ENCODE measurements at places on chromosomes 12 and 14. TPM values are rescaled to one million over a fixed set of nuclear protein-coding genes. Genes with fewer than 3 reads are reported as not detected.

DNA sequence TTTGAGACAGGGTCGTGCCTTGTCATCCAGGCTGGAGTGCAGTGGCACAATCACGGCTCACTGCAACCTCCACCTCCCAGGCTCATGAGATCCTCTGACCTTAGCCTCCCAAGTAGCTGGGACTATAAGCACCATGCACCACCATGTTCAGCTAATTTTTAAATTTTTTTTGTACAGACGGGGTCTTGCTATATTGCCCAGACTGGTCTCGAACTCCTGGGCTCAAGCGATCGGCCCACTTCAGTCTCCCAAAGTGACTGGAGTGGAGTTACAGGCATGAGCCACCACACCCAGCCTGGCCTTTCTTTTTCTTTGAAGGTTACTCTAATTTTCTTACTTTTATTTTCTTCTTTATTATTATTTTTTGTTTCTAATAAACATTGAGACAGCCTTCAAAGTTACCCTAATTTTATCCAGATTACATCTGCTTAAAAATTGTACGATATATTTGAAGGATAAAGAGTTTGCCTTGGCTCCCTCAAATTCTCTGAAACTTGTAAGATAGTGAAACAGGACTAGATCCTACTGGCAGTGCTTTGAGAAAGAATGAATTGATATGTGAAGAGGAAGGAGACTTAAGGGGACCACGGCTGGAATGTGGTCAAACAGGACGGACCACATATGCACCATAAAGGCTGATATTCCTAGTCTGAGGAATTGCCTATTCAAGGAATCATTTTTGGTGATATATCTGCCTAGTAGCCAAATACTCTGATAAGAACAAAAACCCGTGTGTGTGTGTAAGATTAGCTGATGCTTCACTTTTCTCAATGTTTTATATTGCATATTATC is 14.1 kb upstream of the SINHCAF start:
- DNase-seq: no peak

DNA sequence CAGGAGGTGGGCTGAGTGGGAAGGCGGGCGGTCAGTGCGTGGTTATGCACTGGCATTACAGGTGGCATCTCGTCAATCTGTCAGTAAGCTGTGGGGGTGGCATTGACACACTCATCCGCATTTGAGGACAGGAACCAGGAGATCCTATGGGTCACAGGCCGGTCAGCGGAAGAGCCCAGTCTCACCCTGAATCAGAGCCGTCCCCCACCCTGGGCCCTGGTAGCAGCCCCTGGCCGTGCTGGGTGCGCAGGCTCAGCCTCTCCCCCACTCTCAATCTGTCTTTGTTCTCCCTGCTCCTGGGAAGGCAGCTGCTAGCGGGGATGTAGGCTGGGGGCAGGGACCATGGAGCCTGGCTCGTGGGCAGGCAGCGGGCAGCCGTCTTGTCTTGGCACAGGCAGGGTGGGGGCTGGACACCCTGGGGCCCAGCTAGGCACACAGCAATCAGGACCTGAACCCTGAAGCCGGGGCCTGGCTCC is 5.1 kb downstream of the INF2 start:
- no peak for DNase-seq

The BICDL1 gene
- 207 TPM for total RNA-seq

DNA sequence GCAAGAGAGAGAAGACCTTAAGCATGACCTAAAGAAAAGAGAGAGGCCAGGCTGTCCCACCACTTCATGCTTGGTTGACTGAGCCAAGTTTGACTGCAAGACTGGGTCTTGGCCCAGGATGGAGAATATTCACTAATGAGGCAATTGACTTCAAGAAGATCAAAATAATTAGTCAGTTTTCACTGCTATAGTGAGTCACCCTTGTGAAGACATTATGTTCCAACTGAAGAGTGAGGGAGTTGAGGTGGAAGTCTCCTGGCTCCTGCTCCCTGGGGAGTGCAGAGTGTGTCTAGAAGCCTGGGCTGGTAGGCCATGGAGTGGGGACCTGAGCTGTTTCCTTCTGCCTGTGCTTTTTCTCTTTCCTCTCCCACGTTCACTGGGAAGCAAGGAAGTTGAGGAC is 117.6 kb downstream of the CACNA1C start:
- no peak for DNase-seq

The RPL10L gene
- total RNA-seq: not detected

DNA sequence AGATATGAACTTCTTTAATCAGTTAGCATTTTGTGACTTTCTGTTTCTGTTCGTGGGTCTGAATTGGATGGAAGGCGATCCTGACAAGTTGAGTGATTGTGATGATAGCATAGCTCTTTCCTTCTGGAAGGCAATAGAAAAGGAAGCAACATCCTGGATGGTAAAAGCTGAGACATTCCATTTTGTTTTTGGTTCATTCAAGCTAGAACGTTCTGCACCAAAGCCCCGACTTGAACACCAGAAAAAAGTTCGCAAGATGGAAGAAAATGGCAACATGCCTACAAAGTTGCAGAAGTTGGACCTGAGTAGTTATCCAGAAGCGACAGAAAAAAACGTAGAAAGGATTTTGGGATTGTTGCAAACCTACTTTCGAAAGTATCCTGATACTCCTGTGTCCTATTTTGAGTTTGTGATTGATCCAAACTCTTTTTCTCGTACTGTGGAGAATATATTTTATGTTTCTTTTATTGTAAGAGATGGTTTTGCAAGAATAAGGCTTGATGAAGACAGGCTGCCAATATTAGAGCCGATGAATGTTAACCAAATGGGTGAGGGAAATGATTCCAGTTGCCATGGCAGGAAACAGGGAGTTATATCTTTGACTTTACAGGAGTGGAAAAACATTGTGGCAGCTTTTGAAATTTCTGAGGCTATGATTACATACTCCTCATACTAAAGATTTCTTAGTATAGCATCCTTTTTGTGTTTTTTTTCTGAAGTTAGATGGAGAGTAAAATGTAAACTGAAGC is 896 bp downstream of the EID3 start:
- no peak for DNase-seq

- no peak for DNase-seq
Observed at GRCh38 chr12:71107936-71108335, 49.9 kb downstream of the TSPAN8 start.

- no peak for DNase-seq
Observed at GRCh38 chr14:22598896-22599244, 770 bp downstream of the ABHD4 start.

DNA sequence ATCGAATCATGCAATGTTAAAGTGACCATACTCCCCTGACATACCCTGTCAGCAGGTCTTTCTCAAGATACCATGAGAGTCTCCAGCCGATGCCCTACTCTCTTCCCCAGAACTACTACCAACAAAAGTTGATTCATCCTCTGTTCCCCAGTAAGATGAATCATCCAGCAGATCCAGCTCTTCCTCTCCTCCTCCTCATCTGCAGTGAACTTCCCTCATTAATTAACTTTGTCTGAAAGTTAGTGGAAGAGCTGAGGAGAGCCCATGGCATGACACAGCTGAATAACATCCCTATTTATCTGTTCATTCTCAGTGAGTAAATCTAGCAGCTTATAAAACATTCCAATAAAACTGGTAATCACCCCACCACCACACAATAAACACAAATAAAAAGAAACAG is 213.4 kb downstream of the EGLN3 start:
- no peak for DNase-seq

GRCh38 chr14:68551045-68551683 is 241.7 kb downstream of the ZFP36L1 start:
- DNase-seq: no peak

The LRTM2 gene
- total RNA-seq: 0.26 TPM

DNA sequence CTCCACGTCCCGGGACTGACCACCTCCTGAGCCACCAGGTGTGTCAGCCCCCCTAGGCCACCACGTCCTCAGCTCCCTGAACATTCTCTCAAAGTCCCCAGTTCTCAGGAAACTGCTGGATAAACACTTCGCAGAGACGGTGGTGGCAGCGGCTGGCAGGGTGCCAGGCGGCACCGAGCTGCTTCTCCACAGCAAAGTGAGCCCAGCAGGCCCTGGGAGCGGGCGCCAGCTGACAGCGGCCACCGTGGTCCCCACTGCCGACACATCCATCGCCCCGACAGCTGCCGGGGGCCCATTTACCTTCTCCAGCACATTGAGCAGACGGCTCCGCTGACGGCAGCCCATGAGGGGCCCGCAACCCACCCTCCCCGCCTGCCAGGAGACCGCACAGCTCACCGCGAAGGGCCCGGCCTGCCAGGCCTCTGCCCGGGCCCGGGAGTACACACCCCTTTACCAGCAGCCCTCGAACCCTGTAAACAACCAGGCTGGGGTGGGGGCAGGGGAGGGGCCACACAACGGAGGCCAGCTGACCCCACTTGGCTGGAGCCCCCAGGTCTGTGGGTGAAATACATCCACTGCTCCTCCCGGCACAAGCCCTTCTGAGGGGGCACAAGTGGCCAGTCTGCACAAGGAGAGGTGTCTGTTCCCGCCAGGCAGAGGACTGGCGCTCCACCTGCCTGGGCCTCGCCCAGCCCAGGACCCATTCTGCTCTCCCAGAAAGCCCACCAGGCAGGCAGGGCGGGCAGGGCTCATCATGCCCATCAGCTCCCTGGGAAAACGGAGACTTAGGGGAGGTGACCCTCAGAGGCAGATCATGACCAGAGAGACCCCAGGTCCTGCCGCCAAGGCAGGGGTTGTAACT is 10.5 kb downstream of the AKT1 start:
- no peak for DNase-seq

- DNase-seq: no peak
Observed at GRCh38 chr12:105659355-105660075, 329.0 kb downstream of the C12orf75 start.

DNA sequence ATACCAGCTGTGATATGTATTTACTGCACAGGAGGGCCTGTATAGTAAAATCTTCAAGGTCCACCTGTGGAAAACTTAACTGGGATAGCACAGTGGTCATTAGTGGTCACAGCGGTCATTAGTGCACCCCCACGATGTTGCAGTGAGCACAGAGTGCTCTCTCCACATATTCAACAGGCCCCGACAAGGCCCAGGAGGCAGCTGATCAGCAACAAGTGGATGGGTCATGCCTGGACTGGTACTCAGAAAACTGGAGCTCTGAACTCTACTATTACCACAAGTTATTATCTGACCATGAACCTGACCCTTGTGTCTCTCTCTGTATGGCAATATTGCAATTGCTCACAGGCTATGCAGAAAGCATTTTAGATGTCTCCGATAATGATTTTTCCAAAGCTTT is 129.5 kb downstream of the SLC35F4 start:
- DNase-seq: no peak

GRCh38 chr12:113684053-113684907 is 212.6 kb upstream of the LHX5 start:
- no peak for DNase-seq

The SLC6A13 gene
- not detected for total RNA-seq

- no peak for DNase-seq
Observed at GRCh38 chr12:41772478-41772877, 372.2 kb downstream of the GXYLT1 start.

DNA sequence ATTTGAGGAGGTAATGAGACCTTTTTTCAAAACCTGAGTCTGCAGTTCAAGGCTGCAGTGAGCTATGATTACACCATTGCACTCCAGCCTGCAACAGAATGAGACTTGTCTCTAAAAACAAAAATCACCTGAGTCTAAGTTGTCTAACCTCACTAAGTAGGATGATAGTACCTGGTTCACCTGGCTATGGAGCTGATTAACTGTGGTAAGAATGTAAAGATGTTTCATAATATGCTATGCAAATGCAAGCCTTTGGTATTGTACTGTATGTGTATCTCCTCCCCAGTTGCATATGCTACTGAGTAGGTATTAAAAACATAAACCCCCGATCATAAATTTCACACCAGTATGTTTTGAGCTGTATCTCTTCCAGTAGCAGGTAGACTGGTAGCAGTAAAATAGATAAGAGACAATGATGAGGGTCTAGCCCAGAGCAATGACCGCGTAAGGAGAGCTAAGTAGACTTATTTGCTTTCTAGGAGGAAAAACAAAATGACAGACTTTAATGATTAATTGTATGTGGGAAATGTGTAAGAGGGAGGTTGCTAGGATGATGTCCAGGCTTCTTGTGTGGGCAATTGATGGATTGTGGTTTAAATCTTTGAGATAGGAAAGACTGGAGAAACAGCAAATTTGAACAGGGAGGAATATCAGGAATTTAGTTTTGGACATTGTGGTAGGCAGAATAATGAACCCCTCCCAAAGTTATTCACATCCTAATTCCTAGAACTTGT is 41.6 kb upstream of the EGLN3 start:
- DNase-seq: no peak

The KERA gene
- not detected for total RNA-seq

GRCh38 chr12:29667011-29667410 is 116.7 kb downstream of the TMTC1 start:
- no peak for DNase-seq

DNA sequence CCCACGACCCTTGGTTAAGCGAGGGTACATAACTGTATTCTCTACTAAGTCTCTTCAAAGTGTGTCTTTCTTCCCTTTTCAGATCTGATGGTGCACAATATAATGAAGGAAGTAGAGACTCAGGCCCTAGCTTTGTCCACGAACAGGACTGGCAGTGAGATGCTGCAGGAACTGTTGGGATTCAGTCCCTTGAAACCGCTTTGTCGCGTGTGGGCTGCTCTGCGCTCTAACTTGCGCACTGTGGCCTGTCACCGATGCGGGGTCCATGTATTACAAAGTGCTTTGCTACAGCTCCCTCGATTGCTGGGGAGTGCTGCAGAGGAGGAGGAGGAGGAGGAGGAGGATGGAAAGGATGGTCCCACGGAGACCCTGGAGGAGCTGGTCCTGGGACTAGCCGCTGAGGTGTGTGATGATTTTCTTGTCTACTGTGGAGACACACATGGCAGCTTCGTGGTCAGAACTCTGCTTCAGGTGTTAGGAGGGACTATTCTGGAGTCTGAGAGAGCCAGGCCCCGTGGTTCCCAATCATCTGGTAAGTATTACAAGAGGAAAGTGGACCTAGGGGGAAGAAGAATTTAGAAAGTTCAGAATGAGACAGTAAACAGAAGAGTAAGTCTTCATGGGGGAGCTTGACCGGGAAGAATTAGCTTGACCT is 803 bp downstream of the NOP9 start:
- no peak for DNase-seq

- peak; percentile 76 for DNase-seq
Observed at GRCh38 chr12:75908961-75909605, 122.5 kb downstream of the PHLDA1 start.

DNA sequence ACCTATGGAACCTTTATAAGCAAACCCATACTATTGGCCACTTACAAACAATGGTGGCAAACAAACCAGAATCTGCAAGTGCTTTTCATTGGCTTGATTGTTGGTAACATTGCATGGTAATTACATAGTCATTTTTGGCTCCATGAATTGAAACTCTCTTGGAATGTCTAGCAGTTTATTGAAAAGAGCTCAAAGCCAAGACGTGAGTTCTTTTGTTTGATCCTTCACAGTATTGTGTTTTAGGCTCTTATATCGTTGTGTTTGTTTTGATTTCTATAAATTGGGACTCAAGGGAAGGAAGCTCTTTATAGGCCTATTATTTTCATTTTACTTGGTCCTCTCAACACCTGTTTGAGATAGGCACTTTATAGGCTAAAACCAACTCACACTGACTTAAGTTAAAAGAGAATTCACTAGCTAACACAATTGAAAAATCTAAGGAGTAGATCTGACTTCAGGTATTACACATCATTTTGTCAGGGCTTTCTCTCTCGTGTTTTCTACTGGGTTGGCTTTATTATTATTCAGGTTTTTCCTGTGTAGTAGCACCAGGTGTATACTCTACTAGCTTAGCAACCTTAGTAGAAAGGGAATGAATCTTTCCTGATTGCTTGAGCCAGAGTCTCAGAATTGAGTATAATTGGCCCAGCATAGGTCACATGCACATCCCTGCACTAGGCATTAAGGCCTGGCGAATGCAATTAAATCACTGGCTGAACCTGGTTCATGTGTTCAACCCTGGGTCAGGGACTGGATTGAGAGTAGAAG is 341.4 kb downstream of the RAD51B start:
- DNase-seq: no peak

Measured in suprapubic skin (tissue), 4 donors.